ENCODE measurements at places on chromosomes 7 and 10. TPM values are rescaled to one million over a fixed set of nuclear protein-coding genes. Genes with fewer than 3 reads are reported as not detected.

GRCh38 chr7:18202315-18203045 is 174.8 kb upstream of the PRPS1L1 start:
- H3K4me3 ChIP-seq = no peak overlapping the region
- no peaks in the 10 kb centered on the region for H3K36me3 ChIP-seq
- H3K27ac ChIP-seq = no peak overlapping the region
- peaks cover 1% of the 10 kb centered on the region for H3K27me3 ChIP-seq
- H3K4me1 ChIP-seq = no peaks in the 10 kb centered on the region

DNA sequence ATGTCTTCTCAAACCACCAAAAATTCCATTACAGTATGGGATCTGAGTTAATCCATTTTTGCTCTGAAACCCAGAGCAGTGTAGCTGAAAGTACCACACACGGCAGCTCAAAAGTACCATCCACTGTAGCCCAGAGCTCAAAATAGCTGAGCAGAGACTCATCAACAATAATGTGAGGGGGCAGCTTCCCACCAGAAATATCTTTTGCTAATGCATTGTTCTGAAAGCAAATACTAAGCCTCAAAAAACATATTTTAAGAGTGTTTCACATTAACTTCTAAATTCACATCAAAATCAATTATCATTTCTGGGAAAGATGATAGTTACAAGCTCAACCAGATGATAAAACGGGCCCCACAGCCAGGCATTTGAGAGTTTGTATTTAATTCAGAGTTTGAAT is 73.7 kb downstream of the ABLIM1 start:
- no peaks in the 10 kb centered on the region for H3K4me1 ChIP-seq
- H3K36me3 ChIP-seq = no peaks in the 10 kb centered on the region
- no peaks in the 10 kb centered on the region for H3K27me3 ChIP-seq

- no peak overlapping the region for H3K4me3 ChIP-seq
- peaks cover 2% of the 10 kb centered on the region for H3K27me3 ChIP-seq
- no peaks in the 10 kb centered on the region for H3K4me1 ChIP-seq
- no peak for DNase-seq
These were observed 194.8 kb upstream of the PTN start for GRCh38 chr7:137538361-137538762.

DNA sequence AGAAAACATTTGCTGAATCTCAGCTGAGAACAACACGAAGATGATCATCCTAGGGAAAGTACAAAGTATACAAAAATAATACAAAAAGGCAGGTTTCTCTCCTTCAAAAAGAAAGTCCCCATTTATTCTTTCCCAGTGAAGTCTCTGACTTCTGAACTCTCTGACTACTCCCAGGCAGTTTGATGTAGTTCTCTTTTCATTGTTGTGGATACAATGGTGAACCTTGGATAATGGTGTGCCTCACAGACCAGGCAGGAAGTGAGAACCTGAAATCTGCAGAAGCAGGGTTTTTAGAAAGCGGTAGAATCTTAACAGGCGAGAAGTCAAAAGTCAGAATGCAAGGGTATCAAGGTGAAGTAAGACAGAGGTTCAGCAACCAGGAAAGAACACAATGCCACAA is 150.8 kb upstream of the NRP1 start:
- H3K27me3 ChIP-seq = no peaks in the 10 kb centered on the region
- peaks cover 8% of the 10 kb centered on the region for H3K4me1 ChIP-seq
- no peak for DNase-seq

Gene BZW2
- total RNA-seq = 141 TPM

Gene NKX1-2
- 0.77 TPM for total RNA-seq

Gene CLIP2
- total RNA-seq = 110 TPM

Data from endothelial cell (in vitro differentiated cells).